ENCODE measurements at places on chromosomes 2 and 18.
A peak's percentile ranks its signal among the peaks of the same experiment; 100 is the strongest.

- DNase-seq, result peak; percentile 63
Observed at GRCh38 chr2:233213011-233213410, 38.5 kb upstream of the ATG16L1 start.

GRCh38 chr2:241356871-241357260 is 781 bp downstream of the FARP2 start:
- DNase-seq, result no peak

DNA sequence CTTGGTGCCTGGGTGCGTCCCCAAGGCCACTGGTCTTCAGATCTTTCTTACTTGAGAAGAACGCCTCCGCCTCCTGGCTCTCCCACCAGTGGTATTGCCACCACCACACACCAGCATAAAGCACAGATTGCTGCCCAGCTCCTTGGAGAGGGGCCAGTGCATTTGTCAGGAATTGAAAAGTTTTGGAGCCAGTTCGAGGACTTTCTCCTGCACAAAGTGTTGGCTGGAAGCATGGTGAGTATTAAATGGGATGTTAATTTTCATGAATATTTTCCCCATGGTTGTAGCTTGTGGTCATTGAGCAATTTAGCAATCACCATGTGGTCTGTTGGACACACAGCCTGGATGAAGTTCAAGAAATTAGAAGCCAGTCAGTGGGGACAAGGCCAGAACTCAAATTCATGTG is 684.6 kb upstream of the FANCL start:
- DNase-seq, result no peak

GRCh38 chr2:133953524-133953923 is 300.3 kb upstream of the MGAT5 start:
- no peak for DNase-seq

GRCh38 chr2:191836853-191837769 is 9.8 kb downstream of the CAVIN2 start:
- DNase-seq, result no peak

- peak; percentile 88 for DNase-seq
Observed at GRCh38 chr2:148594216-148594615, 50.3 kb upstream of the EPC2 start.

GRCh38 chr2:57685032-57685431 is 361.6 kb upstream of the VRK2 start:
- DNase-seq, result no peak

- no peak for DNase-seq
Observed at GRCh38 chr2:43407935-43408334, 181.5 kb upstream of the ZFP36L2 start.

- DNase-seq, result no peak
Observed at GRCh38 chr2:197309691-197310231, 819 bp downstream of the ANKRD44 start.

DNA sequence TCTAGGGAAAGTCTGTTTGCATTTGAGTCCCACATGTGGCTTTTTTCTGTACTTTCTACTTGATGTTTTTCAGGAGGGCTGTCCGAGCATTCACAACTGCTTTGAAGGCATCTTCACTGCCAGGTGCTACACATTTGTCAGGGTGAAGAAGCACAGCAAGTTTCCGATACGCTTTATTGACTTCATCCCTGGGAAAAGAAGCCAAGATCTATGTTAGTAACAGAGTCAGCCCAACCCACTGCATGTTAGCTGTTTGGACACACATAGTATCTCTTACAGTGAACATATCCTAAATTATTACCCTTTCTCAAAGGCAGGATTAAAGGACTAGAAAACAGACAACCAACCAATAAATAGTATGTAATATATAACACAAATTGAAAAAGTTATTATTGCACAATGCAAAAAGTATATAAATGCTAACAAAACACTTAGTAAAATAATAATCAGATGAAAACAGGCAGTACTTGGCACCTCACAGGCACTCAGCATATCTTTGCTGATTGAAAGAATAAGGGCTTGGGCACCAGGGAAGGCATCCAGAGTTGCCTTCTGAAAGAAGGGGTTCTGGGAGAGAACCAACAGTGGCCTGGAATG is 24.1 kb downstream of the DNAJC27 start:
- no peak for DNase-seq

DNA sequence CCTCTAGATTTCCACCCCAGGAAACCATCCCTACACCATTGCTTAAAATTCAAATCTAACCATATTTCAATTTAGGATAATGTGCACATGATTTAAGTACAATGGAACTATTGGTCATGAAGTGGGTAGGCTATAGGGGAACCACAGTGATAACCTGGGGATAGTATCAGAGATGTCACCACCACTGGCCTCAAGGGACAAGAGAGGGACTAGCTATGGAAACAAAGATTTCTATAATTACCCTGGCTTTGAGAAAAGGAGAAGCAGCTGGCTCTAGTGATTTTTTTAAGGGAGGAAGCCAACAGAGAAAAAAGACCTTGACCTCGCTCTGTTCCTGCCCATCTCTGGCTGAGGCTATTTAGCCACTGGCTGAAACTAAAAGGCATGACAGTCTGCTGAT is 132.0 kb downstream of the MEP1B start:
- DNase-seq, result no peak

DNA sequence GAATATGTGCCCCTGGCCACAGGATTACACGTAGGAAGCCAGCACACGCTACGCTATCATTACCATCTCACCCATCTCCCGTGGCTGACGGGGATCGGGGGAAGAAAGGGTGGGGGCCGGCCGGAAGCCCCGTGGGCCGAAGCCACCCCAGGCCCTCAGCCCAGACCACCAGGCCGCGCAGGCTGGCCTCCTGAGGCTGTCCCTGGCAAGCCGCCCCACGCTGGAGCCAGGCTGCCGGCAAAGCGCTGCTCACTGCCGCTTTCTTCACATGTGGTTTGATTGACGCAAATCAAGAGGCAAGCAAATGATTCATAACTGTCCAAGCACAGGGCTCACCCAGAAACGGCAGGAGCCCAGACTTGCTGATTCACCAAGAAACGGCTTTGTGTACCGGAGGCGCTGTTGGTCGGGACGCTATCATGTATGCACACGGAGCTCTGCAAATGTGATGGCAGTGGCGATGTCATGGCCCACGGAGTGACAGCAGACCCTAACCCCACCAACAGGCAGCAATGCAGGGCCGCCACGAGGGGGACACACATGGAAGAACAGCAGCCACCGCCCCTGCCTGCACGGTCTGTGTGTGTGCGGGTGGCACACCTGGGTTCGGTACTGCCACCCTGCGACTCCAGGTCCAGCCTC is 125.7 kb downstream of the HDAC4 start:
- DNase-seq, result peak; percentile 82

GRCh38 chr18:32219431-32220018 is 29.7 kb downstream of the MEP1B start:
- DNase-seq, result peak; percentile 71

DNA sequence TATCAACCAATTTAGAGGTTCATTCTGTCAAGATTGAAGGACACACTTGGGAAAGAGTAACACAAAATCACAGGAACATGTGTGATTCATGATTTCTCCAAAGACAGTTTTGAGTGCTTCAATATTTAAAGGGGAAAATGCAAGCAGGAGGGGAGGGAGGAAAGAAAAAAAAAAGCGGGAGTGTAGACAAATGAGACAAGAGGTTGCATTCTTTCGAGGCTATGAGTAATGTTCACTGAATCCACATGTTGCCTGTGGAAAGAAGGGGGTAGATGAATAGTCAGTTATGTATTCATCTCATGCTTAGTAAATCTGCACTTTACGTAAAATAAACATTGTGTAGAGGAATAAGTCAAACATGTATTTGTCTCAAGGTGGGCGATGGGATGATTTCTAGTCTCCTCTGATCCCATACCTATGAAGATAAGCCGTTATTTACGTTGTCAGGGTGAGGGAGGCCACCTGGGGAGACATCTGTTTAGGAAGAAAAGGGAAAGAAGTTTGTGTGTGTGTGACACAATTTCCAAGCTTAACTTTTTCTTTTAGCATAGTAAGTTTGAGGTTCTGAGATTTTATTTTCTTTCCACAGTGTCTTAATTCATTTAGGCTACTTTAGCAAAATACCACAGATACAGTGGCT is 211.0 kb upstream of the ZC3H15 start:
- peak; percentile 82 for DNase-seq

DNA sequence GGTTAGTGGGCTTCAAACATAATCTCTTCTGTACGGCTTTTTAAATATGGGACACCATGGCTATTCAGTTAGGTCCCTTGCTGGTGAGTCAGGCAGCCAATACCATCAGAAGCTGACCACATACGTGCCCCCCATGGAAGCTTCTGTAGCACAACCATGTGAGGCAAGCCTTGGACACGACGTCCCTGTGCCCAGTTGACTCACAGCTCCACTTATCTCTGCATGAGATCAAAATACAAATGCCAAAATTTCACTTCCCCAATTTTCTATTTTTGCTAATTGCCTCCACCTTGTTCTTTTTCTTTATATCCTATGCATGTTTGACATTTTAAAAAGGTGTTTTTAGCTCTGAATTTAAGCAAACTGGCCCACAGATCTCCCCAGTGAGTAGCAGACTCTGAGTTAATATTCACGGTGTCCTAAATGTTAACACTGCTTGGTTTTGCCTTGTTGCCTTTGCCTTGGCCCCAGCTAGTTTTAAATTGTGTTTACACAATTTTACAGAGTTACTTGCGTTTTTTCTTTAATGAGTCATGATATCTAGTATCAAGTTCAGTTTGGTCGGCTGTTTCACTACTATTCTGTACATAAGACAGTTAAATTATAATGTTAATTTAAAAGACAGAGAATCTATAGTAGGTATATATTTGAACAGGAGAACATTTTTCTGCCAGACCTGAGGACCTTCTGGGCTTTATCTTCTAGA is 77.5 kb downstream of the CDCA7 start:
- DNase-seq, result peak; percentile 72

GRCh38 chr2:100887039-100887578 is 67.2 kb downstream of the NPAS2 start:
- DNase-seq, result no peak

- no peak for DNase-seq
Observed at GRCh38 chr2:37271376-37272067, 40.1 kb downstream of the NDUFAF7 start.
